ENCODE measurements at places on chromosomes 5 and 9. TPM values are rescaled to one million over a fixed set of nuclear protein-coding genes. Genes with fewer than 3 reads are reported as not detected.

DNA sequence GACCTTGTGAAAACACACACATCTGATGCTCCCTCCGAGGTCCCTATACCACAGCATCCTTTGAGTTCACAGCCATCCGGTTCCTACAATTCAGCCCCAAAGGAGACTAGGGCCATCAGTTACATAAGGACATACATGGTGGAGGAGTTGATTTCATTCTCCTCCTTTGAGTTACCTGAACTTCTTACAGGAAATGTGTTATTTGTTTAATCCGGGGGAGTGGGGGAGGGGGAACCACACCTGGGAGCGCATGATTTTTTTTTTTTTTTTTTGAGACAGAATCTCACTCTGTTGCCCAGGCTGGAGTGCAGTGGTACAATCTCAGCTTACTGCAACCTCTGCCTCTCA, 30.7 kb downstream of the SEMA4D start:
- H3K4me3 ChIP-seq, result peak overlapping the region; percentile 33
- no peak for DNase-seq
- H3K4me1 ChIP-seq, result peaks cover 99% of the 10 kb centered on the region
- no peaks in the 10 kb centered on the region for H3K27me3 ChIP-seq
- H3K27ac ChIP-seq, result peak overlapping the region; percentile 35

GRCh38 chr9:16544842-16545241, 325.6 kb downstream of the BNC2 start:
- no peak for DNase-seq
- H3K27ac ChIP-seq, result no peak overlapping the region
- no peaks in the 10 kb centered on the region for H3K36me3 ChIP-seq

DNA sequence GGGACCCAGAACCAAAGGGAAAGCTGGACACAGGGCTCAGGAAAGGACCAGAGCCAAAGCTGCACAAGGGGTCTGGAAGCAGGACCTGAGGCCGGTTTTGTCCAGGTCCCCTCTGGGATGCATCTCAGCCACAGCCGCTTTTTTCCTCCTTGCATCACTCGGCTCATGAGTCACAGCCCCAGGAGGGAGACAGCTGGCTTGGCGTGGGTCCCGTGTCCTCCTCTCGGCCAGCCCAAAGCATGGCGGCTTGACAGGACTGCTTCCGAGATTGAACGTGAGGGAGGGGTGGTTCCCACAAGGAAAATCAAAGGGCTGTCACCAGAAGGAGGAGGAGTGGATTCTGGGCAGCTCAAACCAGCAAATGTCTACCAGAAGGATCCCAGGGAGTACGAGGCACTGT, 56.7 kb upstream of the CPLX2 start:
- no peaks in the 10 kb centered on the region for H3K4me1 ChIP-seq
- H3K36me3 ChIP-seq, result no peaks in the 10 kb centered on the region
- no peak overlapping the region for H3K27ac ChIP-seq

DNA sequence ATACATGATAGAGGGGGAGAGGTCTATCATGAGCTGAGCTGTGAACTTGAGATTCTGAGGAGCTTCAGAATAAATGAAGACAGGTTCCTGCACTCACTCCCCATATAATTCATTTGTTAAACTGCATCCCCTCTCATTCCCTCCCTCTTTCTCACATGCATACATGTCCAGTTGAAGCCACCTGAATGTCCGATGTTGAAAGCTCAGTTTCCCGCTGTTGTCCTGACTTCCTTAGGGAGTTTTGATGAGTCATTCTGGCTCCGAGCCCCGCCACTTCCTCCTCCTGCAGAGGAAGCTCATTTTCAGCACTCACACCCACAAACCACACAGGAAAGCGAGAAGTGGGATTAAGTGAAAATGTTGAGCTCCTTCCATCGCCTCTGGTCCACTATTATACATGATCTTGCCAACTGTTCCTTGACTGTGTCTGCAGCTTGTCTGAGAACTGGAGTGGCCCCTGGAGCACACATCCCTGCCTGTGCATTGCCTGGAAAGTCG, 121.2 kb downstream of the CEMIP2 start:
- H3K36me3 ChIP-seq, result no peaks in the 10 kb centered on the region
- H3K4me3 ChIP-seq, result peak overlapping the region; percentile 39
- no peaks in the 10 kb centered on the region for H3K27me3 ChIP-seq
- H3K27ac ChIP-seq, result no peak overlapping the region

DNA sequence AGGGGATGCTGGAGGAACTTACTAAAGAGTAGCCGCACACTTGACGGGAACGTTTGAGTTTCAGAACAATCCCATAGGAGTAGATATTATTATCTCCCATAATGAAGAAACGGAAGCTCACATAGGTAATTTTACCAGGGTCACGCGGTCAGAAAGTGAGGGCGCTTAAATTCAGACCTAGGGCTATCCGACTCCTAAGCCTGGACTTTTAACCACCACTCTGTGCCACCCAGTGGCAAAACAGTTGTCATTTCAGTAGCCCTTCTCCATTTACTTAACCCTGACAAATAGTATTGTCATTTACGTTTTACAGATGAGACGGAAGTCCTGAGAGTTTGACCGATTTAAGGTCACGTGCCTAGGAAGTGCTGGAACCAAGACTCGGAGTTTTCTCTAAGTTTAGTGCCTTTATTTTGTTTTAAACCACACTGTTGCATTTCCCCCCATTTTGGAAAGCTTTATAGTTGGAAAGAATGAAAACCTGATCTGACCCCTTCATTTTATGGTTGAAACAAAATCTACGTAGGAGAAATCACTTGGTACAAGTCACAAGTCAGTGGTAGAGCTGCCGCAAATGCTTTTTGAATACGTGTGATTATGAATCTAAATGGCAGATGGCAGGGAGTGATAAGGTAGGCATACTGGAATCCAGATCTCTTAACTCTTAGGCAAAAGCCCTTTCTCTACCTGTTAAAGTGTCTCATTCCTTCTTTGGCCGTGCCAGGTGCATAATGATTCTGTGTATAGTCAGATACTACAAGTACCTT, 650 bp downstream of the MRRF start:
- no peaks in the 10 kb centered on the region for H3K27me3 ChIP-seq
- H3K27ac ChIP-seq, result peak overlapping the region; percentile 98
- DNase-seq, result peak; percentile 34

- no peaks in the 10 kb centered on the region for H3K27me3 ChIP-seq
- H3K27ac ChIP-seq, result no peak overlapping the region
- no peaks in the 10 kb centered on the region for H3K36me3 ChIP-seq
- H3K4me3 ChIP-seq, result no peak overlapping the region
- H3K4me1 ChIP-seq, result no peaks in the 10 kb centered on the region
These were observed 548.3 kb downstream of the SEMA5A start for GRCh38 chr5:8997542-8998070.

PTGES gene
- not detected for total RNA-seq

CD72 gene
- 6.5 TPM for total RNA-seq

NNT gene
- total RNA-seq, result 79.7 TPM

ZFP2 gene
- 0.40 TPM for total RNA-seq

Measured in CD8-positive, alpha-beta memory T cell (primary cell).